ENCODE measurements at places on chromosomes 1 and 21.

GRCh38 chr1:15951341-15952153, 24.4 kb downstream of the ZBTB17 start:
- no peak for DNase-seq

- peak; percentile 79 for DNase-seq
Observed at GRCh38 chr1:224526771-224527170, 89.3 kb upstream of the CNIH3 start.

DNA sequence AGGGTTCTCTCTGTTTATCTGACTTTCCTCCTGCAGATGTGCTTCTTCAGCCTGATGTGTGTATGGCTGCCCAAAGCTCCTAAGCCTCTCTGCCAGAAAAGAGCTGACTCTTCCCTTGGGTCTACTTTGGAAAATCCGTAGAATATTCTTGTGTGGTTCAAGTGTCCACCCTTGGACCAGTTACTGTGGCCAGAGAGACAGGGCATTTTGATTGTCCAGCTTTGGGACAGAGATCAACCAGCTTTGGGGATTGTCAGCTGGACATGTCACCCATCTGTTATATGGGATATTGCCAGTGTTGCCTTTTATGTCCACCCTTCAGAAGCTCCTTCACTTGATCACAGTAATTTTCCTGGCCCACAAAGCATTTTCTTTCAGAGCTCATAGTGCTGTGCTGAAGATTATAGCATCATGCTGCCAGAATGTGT, 126.2 kb upstream of the L1TD1 start:
- no peak for DNase-seq

- DNase-seq, result no peak
Observed at GRCh38 chr1:91818713-91818975, 67.3 kb downstream of the TGFBR3 start.

- DNase-seq, result no peak
Observed at GRCh38 chr1:153937331-153937730, 9.2 kb downstream of the DENND4B start.

GRCh38 chr1:171809834-171810233, 28.4 kb downstream of the METTL13 start:
- no peak for DNase-seq

- no peak for DNase-seq
Observed at GRCh38 chr21:42230636-42231035, 11.7 kb downstream of the ABCG1 start.

- no peak for DNase-seq
Observed at GRCh38 chr1:201051399-201051798, 27.9 kb upstream of the KIF21B start.

- no peak for DNase-seq
Observed at GRCh38 chr1:238060061-238060460, 169.3 kb upstream of the ZP4 start.

DNA sequence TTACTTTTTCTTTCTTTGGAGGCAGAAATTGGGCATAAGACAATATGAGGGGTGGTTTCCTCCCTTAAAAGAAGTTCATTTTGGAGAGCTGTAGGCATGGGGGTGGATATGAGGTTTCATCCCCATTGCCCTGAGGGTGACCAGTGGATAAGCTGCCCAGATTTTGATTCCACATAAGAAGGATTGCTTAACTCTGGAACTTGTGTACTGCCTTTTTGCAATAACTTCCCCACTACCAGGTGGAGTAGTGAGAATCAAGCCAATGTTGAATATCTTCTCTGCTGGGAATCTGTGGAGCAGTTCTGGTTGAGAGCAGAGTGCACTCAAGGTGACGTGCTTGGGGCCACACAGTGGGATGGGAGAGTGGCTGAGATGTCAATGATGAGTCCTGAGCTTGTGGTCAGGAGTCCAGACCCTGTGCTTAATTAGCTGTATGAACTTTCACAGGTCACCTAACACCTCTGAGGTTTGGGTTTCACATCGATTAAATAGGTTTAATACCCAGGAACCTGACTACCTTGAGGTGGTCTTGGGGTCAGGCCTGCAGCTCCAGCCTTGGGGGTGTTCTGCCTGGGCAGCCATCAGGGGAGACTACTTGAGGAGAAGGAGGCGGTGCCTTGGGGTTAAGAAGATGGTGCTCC, 152.9 kb downstream of the FCRL5 start:
- DNase-seq, result no peak

DNA sequence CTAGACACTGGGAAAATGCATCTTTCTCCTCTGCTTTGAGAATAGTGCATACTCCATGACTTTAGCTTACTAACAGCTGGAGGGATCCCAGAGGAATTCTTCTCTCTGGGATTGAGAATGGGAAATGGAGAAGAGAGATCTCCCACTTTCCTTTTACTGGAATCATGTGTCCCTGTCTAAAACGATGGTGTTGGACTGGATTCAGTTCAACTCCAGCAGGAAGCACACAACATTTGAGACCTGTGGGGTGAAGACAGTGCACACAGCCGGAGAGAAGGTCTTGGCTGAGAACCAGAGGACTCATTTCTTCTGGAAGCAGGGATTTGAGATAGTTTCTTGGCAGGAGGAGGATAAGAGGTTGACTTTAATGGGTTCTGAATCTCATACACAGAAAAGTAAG, 58.7 kb downstream of the TRABD2B start:
- no peak for DNase-seq

DNA sequence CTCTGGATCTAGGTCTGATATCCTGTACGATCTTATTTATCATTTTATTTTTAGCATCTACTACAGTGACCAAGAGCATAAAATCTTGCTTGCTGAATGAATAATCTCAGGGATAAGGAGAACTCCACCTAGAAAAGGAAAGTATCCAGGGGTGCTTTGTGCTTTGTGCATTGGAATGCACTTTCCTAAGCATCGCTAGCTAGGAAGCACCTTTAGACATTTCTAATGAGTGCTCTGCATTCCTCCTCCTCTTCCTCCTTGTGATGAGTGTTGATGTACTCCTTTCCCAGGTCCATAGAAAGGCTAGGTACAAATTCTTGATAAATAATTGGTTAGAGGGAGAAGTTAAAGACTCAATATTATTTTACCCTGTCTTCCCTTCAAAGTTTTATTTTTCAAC, 31.4 kb downstream of the TCEANC2 start:
- no peak for DNase-seq

DNA sequence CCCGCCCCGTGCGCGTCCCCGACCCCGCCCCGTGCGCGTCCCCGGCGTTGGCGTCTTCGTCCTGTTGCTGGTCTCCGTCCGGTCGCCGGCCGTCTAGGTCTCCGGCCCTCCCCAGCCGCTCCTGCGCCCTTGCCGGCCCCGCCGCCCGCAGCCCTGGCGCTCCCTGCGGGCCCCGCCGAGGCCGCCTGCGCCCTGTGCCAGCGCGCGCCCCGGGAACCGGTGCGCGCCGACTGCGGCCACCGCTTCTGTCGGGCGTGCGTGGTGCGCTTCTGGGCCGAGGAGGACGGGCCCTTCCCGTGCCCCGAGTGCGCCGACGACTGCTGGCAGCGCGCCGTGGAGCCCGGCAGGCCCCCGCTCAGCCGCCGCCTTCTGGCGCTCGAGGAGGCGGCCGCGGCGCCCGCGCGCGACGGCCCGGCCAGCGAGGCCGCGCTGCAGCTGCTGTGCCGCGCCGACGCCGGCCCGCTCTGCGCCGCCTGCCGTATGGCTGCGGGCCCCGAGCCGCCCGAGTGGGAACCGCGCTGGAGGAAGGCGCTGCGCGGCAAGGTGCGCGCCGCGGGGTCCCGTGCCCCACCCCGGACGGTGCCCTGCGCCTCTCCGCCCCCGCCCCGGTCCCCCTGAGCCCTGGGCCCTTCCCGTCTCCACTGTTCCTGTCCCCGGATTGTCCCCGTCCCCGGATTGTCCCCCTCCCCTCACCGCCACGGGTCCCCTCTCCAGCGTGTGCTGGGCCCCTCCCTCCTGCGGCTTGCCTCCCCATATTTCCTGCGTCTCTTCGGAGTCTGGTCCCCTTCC, at the start of gene RNF187:
TSS of gene RNF187 (plus strand) at position 47 of the 789 bp plus-strand sequence.
- DNase-seq, result peak; percentile 23

DNA sequence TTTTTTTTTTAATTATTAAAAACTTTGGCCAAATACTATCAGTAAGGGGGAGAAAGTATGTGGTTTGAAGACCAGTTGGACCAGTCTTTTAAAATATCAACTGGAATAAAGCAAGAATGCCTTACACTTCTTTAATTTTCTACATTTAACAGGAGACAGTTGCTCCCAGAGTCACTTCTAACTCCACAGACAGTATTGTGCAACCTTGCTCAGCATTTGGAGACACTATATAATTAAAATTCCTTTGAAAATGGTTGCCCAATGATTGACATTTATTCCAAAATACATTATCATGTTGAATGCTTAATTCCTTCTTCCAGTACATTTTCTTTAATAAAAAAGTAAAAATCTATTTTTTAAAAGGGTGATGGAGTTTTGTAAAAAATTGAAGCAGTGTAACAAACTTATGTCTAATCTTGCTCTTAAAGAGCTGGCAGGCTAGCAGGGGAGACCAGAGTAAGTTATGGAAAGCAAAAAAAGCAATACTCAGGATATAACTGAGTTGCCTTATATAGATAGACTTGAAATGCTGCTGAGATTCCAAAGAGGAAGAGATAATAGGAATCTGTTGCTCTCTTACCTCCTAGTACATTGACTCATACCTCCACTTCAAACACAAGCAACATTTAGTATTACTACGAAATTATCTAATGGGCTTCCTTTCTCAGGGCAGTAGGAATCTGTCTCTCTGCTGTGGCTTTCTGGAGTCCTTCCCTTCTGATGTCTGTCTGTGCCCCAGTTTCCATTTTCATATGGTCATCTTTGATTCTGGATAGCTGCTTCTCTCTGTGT, 69.7 kb upstream of the RGL1 start:
- no peak for DNase-seq

Data from NCI-H1694 treated with DMSO at 0.1 percent for 48 hours (cell line).